ENCODE measurements at places on chromosomes 16 and 17.

DNA sequence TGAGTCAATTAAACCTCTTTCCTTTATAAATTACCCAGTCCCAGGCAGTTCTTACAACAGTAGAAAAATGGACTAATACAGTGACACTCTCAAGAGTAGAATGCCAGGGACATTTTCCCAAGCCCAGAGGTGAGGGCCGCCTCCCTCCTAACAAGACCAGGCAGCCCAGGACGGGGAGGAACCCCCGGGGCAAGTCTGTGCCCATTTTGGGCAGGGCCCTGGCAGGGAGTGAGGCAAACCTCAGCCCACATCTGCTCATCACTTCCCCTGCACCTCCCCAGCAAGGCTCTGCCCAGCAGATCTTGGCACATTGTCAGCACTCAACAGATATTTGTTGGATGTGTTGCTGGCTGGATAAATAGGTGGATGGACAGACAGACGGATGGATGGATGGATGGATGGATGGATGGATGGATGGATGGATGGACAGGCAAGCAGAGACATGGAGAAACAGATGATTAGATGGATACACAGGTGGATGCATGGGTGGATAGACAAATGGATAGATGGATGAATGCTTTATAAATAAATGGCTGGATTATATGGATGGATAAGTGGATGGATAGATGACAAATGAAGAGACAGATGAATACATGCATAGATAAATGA lies 271.3 kb downstream of the PARN start:
- no peak for DNase-seq

DNA sequence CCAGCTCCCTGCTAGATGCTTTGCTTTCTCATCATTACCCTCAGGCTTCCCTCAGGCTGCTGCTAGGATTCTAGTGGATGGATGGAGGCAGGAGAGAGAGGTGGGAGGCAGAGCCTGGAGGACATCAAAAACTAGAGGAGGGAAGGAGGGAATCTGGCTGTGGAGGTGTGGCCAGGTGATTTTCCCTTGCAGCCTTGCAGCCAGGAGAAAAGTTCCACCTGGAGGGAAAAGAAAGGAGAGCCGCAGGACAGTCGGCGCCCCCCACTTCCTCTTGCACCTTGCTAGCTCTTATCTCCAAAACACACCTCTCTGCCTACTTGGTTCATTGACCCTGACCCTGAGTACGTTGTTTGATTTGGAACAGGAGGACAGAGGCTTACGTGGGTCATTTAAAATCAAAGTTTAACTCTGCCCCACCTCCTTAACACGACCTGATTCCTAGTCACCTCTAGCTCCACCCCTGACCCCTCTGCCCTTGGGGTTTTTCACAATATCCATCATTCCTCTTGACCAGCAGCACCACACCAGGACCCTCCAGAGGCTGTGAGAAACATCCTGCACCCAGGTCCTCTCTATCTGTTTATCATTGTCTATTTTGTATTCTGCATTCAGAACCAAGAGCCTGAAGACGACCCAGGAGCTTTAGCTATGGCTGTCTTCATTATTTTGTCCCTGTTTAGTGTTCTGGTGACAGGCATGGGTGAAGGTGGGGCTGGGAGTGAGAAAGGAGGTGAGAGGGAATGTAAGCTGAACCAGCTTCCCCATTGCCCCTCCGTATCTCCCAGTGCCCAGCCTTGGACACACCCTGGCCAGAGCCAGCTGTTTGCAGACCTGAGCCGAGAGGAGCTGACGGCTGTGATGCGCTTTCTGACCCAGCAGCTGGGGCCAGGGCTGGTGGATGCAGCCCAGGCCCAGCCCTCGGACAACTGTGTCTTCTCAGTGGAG lies 15.9 kb downstream of the AOC3 start:
- no peak for DNase-seq

- no peak for DNase-seq
Observed at GRCh38 chr16:50305441-50306061, 39.2 kb downstream of the ADCY7 start.

DNA sequence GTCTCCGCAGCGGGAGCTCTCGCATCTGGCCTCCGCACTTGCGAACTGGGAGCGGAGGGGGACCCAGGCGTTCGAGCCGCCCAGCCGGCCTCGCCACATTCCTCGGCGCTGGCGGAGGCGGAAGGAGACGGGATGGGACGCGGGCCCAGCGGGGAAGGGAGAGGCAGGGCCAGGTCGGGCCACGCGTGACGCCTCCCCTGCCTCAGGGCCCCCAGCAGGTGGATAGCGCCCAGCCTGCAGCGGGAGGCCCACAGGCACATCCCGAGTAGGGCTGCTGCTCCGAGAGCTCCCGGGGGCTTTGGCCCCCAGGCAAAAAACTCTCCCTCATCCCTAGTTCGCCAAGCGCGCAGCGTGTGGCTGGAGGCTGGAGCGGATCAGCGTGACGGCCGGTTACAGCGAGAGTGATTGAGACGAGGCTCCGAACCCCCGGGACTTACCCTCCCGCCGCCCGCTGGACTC lies 800 bp downstream of the PLEKHH3 start:
- DNase-seq = no peak

DNA sequence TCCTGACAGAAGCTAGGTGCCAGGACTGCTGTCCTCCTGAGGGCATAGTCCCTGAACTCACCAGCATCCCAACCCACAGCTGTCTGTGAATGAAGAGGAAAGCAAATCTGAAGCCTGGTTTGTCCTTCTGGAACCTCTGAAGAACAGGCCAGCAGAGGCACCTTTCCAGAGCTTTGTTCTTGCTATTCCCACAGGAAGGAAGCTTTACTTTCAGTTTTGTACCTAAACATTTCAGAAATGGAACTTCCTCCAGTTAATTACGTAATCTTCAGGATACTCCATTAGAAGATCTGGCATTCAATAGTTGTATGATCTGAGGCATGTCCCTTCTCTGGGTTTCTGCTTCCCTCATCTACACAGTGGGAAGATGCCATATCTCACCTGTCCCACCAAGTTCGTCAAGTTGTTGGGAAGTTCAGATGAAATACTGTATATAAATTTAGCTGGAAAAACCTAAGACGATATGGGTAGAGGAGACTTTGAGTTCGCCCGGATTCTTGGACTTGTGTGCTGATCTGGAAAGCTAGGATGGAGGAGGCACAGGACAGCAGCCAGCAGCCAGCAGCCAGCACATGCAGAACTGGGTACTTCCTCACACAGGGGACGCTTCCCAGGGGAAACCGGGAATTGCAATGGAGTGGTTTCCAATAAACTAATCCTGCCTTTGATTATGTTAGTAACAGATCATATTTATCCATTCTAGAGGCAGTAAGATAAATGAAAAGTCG lies 22.4 kb downstream of the NXPH3 start:
- DNase-seq = no peak

GRCh38 chr16:29653471-29653870 lies 9.6 kb upstream of the SPN start:
- peak; percentile 58 for DNase-seq

- peak; percentile 24 for DNase-seq
Observed at GRCh38 chr17:39200070-39200879, at the start of gene RPL19. Gene RPL19, plus strand, starts transcription at chr17:39200283. Its CDS starts 62 bp downstream, at chr17:39200345.

- DNase-seq = no peak
Observed at GRCh38 chr17:15350777-15351477, 9.5 kb upstream of the TEKT3 start.

GRCh38 chr17:7221278-7222092 lies 1.7 kb downstream of the ACADVL start:
- no peak for DNase-seq

DNA sequence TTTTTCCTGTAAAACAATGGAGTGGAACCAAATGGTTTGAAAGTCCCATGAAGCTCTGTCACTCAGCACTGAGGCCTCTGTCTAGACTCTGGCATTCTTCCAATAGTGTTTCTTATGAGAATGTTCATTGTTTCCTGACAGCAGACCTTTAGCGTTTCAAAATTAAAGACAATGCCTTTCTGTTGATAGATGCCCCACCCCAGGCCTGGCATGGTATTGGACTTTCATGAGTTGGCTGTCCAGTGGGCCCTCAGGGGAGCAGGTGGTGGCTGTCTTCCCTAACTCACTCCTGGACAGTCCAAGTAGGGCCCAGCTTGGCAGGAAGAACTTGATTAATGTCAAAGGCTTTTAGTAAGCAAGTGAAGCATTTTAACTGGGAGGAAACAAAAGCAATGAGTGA lies 186.5 kb upstream of the CCL2 start:
- no peak for DNase-seq

GRCh38 chr17:28912281-28912937 lies 9.5 kb upstream of the DHRS13 start:
- peak; percentile 41 for DNase-seq

GRCh38 chr16:24541233-24541933 lies 2.0 kb downstream of the RBBP6 start:
- DNase-seq = peak; percentile 26

DNA sequence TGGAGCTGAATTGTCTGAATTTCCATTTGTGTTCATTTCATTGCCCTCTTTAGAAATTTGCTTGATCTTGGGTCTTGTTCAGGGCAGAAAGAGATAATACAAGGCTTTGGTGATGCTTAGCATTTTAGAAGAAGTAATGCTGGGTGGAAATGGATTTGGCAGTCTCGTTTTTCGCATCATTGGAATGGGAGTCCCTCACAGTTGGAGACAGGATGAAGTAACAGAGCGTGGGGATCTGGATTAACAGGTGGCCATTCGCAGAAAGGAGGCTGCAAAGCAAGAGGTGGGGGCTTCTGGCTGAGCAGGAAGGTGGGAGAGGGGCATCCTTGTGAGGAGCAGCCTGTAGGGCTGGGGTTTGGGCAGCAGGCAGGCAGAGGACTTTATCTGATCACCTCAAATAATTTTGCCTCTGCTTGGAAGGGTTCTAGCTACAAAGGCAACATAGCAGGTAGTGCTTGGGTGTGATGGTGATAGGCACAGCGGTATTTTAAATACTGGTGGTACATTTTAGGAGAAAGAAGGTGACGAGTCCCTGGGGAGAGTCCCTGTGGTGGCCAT lies 17.0 kb downstream of the KSR1 start:
- no peak for DNase-seq

- no peak for DNase-seq
Observed at GRCh38 chr17:48961516-48962233, 6.7 kb downstream of the GIP start.

- DNase-seq = no peak
Observed at GRCh38 chr17:45386178-45386577, 46.5 kb downstream of the ARHGAP27 start.

GRCh38 chr17:83125515-83126274 lies 46.3 kb downstream of the METRNL start:
- DNase-seq = peak; percentile 58

- no peak for DNase-seq
Observed at GRCh38 chr17:35774499-35774898, 13.8 kb downstream of the C17orf50 start.

All from common myeloid progenitor, CD34-positive (primary cell).